SK-N-MC (cell line): ENCODE measurements at places on chromosomes 5 and 9.
A peak's percentile ranks its signal among the peaks of the same experiment; 100 is the strongest.

- DNase-seq = no peak
These were observed 8.1 kb downstream of the SPDL1 start for GRCh38 chr5:169591636-169592035.

- no peak for DNase-seq
These were observed 25.6 kb upstream of the SUSD1 start for GRCh38 chr9:112200711-112201110.

- no peak for DNase-seq
These were observed 279.9 kb upstream of the COX7C start for GRCh38 chr5:86337667-86338460.

DNA sequence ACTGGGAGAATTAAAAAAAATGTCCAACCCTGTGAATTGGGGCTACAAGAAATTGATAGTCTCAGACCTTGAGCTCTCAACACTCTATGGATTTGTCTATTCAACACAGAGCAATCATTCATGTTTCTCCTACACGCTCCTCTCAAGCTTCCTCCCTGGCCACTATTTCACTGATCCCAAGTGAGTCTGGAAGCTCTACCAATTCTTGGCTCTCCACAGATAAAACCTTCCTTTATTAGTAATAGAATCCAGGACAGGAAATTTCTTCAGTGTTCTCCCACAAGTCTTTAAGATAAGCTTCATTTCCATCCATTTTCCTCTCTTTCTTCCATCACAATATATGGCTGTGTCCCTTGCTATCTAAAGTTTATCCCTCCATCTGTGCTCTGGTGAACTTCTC, 215.1 kb upstream of the PAPPA start:
- no peak for DNase-seq

DNA sequence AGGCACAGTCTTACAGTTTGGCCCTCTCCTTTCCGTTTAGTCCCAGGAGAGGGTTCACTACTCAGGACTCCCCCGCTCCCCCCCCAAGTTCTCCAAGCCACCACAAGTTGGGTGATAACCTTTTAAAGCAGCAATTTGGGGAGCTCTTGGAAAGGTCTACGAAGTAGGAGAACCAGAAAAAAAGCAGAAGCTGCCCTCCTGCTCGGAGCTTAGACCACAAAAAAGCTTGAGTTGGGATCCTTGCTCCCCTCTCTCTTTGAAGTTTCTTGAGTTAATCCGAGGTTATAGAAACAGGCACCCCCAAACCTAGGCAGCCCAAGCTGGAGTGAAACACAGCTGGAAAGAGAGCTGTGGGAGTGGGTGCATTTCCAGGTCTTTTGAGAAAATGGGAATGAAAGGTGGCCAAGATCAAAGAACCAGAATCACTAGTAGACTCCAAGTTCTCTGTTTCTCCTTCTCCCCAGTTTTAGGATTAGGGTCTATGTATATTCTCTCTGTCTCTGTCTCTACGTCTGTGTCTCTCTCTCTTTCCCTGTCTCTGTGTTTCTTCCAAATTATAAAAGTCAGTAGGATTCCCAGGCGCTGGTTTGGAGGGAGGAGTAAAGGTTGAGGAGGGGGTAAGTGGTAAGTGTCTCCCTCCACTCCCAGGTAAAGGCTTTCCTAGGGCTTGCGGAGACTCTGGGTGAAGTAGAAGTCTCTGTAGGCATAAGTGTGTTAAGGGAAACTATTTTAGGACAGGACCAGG, 2.8 kb downstream of the LHX2 start:
- no peak for DNase-seq

DNA sequence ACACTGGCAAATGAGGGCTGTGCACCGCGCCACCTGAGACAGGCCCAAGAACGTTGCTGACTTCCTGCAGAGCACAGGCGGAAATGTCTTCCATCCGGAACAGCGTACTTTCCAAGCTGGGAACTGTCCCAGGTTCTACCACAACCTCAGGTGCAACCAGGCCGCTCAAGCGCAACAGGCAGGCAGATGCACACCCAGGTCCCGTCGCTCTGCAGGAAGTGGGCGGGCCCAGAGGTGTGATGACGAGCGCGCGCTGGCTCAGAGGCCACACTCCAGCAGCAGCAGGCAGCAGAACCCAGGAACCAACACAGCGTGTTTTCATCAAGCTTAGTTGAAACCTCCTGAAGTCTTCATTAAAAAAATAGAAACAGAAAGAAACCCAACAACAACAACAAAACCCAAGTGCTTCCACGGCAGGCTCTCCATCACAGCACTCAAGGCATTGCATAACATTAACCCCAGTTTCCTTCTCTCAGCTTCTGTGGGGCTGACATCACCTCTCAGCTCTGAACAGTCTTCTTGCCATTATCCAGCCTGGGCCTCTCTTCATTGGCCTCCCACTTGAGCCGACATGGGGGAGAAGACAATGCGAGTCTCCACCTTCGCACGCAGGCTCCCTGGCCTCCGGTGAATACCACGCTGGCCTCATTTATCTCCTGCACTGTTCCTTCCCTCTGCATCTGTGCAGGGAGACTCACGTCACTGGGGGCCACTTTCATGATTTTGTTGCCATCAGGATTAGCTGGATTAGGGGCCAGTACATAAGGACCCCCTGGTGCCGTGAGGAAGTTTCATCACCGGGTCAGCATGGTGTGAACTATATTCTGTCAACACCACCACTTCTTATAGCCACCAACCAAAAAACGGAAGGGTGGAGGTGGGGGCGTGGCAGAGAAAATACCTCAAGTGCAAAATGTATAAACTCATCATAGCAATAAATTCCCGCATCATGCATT, 22.1 kb downstream of the PTCH1 start:
- no peak for DNase-seq

- no peak for DNase-seq
These were observed 269.1 kb downstream of the EFNA5 start for GRCh38 chr5:107401470-107402122.

- DNase-seq = no peak
These were observed 466.6 kb upstream of the DAB2 start for GRCh38 chr5:39891376-39891775.

GRCh38 chr5:181035991-181036815, 3.9 kb upstream of the BTNL9 start:
- DNase-seq = no peak

GRCh38 chr5:144093868-144094267, 76.6 kb downstream of the YIPF5 start:
- DNase-seq = no peak

DNA sequence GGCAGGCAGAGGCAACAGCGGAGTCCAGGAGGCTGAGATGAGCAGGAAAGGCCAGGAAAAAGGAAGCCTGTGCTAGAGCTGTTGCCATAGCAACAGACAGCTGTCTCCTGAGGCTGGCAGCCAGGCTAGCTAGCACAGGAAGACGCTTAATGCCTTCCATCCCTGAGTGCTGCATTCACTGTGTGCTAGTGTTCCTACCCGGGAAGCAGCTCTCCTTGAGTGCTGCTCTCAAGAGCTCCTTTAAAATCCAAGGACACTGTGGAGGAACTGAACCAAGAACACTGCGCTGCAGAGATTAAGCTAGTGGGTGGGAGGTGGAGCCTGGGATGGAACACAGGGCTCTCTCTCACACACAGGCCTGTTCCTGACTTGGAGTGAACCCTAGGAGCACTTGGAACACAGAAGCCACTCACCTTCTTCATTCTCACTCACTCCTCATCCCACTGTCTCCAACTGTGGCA, 53.5 kb upstream of the IL7R start:
- peak; percentile 34 for DNase-seq

GRCh38 chr5:141850786-141851185, 27.4 kb downstream of the PCDH1 start:
- DNase-seq = no peak

- no peak for DNase-seq
These were observed 66.8 kb downstream of the MED27 start for GRCh38 chr9:132012704-132013357.

DNA sequence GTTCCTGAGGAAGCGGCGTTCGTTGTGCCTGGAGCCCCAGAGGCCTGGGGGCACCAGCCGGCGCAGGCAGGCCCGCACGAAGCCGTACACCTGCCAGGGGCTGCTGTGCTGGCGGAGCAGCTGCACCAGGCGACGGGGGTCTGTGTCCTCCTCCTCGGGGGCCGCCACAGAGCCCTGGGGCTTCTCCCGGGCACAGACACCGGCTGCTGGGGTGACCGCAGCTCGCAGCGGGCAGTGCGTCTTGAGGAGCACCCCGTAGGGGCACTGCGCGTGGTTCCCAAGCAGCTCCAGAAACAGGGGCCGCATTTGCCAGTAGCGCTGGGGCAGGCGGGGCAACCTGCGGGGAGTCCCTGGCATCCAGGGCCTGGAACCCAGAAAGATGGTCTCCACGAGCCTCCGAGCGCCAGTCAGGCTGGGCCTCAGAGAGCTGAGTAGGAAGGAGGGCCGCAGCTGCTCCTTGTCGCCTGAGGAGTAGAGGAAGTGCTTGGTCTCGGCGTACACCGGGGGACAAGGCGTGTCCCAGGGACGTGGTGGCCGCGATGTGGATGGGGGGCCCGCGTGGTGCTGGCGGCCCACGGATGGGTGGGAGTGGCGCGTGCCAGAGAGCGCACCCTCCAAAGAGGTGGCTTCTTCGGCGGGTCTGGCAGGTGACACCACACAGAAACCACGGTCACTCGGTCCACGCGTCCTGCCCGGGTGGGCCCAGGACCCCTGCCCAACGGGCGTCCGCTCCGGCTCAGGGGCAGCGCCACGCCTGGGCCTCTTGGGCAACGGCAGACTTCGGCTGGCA, 1.3 kb downstream of the TERT start:
- no peak for DNase-seq

GRCh38 chr9:79788662-79789061, 216.9 kb downstream of the TLE4 start:
- no peak for DNase-seq

GRCh38 chr5:90353254-90353653, 56.3 kb downstream of the CETN3 start:
- no peak for DNase-seq

DNA sequence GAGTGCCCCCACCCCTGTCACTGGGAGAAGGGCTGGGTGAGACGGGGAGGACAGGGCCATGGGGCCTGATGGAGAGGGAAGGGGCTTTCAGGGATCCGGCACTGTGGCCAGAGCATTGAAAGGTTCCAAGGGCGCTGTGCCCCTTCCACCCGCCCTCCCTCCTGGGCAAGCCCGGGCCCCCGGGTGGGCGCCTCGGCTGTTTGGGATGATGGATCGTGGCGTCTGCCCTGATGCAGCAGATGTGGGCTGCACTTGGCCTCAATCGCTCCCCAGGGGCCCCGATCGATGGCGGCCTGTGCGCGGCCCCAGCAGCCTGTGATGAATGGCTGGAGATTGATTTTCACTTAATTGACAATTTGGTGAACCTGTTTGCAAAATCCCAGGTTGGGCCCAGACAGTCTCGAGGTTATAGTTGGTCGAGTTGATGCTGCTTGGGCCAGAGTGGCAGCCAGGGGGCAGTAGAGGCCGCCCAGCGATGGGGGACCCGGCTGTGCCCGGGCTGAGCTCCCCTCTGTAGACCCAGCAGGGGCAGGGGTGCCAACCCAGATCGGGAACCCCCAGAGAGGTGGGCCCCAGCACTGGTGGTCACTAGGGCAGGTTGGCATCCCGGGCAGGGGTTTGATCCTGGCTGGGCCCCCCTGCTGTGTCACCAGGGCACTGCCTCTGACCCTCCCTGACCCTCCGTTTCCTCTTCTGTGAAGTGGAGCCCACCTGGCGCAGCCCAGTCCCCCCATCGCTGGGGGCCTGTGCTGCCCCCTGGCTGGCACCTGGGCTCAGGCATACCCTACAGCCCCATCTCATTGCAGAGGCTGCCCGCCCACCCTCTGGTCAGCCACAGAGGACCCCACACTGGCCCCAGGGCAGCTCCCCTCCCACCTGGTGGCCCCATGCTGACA, 34.7 kb downstream of the LHX3 start:
- no peak for DNase-seq

- DNase-seq = no peak
These were observed 425.0 kb upstream of the MEF2C start for GRCh38 chr5:89307972-89308371.
